ENCODE measurements at places on chromosomes 2 and 18. TPM values are rescaled to one million over a fixed set of nuclear protein-coding genes. Genes with fewer than 3 reads are reported as not detected.
A peak's percentile ranks its signal among the peaks of the same experiment; 100 is the strongest.

DNA sequence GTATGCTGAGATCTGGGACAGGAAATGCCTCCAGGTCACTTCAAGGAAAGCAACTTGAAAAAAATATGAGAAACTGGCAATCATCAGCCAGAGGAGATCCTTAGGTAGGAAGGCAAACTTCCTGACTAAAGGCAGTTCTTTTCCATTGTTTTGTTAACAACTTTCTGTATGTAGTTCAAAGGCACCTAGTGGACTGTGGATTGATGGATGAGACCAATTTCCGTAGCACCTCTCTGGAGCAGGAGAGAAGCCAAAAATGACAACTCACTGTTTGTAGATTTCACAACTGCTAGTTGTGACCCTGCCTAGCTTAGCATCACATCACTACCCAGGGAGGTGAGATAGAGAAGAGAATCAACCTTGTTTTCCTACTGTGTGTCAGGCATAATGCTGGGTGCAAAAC, 21.8 kb upstream of the NOSTRIN start:
- H3K4me1 ChIP-seq, result no peaks in the 10 kb centered on the region
- H3K4me3 ChIP-seq, result peak overlapping the region; percentile 21
- H3K36me3 ChIP-seq, result no peaks in the 10 kb centered on the region
- peak; percentile 62 for DNase-seq
- peak overlapping the region; percentile 57 for H3K27ac ChIP-seq

DNA sequence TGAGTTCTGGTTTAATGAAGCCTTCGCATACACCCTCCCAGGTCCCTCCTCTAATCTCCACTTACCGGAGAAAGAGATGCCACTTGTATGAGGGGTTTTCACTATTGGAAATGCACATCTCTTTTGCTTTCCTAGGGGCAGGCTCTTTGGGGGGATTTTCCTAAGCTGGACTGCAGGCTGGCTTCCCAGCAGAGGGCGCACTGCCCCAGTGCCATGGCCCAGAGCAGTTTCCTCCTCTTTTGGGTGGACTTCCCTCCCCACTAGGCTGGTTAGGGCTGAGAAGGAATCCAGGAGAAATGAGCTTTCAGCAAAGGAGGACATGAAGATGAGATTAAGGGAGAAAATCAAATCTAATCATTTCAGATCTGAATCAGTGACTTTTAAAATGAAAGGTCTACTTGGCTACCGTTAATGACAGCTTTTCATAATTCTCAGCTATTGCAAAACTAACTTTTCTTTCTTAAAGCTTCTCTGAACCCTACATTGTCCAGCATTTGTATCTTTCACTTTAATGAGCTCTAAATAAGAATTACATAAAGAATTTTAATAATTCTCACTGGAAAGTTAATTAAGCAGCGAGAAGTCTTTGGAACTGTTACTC, 784.1 kb upstream of the FANCL start:
- H3K4me1 ChIP-seq, result no peaks in the 10 kb centered on the region
- H3K27ac ChIP-seq, result no peak overlapping the region
- DNase-seq, result peak; percentile 44
- no peaks in the 10 kb centered on the region for H3K27me3 ChIP-seq

DNA sequence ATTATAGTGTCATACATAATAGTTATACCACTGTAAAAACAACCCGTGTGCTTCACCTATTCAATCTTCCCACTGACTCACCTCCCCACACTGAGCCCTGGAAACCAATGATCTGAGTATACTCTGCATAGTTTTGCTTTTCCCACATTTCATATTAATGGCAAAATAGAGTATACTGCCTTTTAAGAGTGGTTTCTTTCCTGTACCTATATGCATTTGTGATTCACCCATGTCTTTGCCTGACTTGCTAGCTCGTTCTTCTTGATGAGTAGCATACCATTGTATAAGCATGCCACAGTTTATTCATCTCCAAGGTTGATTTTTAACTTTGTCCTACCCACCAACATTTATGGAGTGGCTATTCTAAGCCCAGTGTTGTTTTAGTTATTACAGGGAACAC, 686.4 kb downstream of the PLCL1 start:
- no peaks in the 10 kb centered on the region for H3K36me3 ChIP-seq
- H3K27ac ChIP-seq, result no peak overlapping the region
- no peaks in the 10 kb centered on the region for H3K4me1 ChIP-seq
- H3K27me3 ChIP-seq, result no peaks in the 10 kb centered on the region
- no peak overlapping the region for H3K4me3 ChIP-seq

GRCh38 chr2:223909001-223909741, 36.0 kb downstream of the WDFY1 start:
- H3K36me3 ChIP-seq, result peaks cover 8% of the 10 kb centered on the region
- H3K27ac ChIP-seq, result no peak overlapping the region
- H3K4me3 ChIP-seq, result no peak overlapping the region

DNA sequence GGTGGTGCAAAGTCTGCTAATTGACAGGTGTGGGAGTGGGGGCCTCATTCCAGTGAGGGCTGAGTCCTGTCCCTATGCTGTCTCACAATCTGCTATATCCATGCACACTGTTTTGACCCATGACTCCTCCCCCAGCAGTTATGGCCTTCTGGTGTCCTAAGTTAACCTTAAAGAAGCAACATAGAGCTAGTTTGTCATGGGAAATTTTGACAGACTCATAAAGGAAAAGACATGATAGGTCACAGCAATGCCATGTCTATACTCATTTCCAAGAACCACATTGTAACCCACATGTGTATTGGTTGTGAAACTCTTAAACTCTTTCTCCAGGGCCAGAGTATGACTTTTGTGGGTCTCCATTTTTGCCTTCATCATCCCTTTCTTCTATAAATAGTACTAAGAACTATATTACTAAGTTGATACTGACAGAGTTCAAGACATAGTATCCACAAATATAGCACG, 78.2 kb upstream of the SLC1A4 start:
- no peak overlapping the region for H3K27ac ChIP-seq
- no peaks in the 10 kb centered on the region for H3K36me3 ChIP-seq
- H3K27me3 ChIP-seq, result no peaks in the 10 kb centered on the region
- DNase-seq, result no peak
- H3K4me1 ChIP-seq, result no peaks in the 10 kb centered on the region

- no peak overlapping the region for H3K4me3 ChIP-seq
- no peaks in the 10 kb centered on the region for H3K27me3 ChIP-seq
- DNase-seq, result no peak
Observed at GRCh38 chr18:59383851-59384250, 24.8 kb upstream of the LMAN1 start.

GRCh38 chr2:173400760-173401159, 46.1 kb downstream of the CDCA7 start:
- H3K27me3 ChIP-seq, result peaks cover 6% of the 10 kb centered on the region
- H3K27ac ChIP-seq, result no peak overlapping the region
- no peaks in the 10 kb centered on the region for H3K36me3 ChIP-seq
- no peak for DNase-seq

- no peak overlapping the region for H3K27ac ChIP-seq
- DNase-seq, result no peak
- no peaks in the 10 kb centered on the region for H3K27me3 ChIP-seq
- no peaks in the 10 kb centered on the region for H3K36me3 ChIP-seq
- no peak overlapping the region for H3K4me3 ChIP-seq
- peaks cover 6% of the 10 kb centered on the region for H3K4me1 ChIP-seq
Observed at GRCh38 chr18:26421503-26421902, 126.8 kb downstream of the KCTD1 start.

- H3K27me3 ChIP-seq, result no peaks in the 10 kb centered on the region
- no peak overlapping the region for H3K27ac ChIP-seq
- DNase-seq, result no peak
- H3K4me3 ChIP-seq, result no peak overlapping the region
- no peaks in the 10 kb centered on the region for H3K36me3 ChIP-seq
Observed at GRCh38 chr2:158914731-158915130, 53.7 kb upstream of the TANC1 start.

GRCh38 chr2:102181919-102182635, 4.7 kb upstream of the IL1RL2 start:
- peaks cover 2% of the 10 kb centered on the region for H3K36me3 ChIP-seq
- no peak for DNase-seq
- no peak overlapping the region for H3K4me3 ChIP-seq

GRCh38 chr18:47936952-47937351, 6.5 kb upstream of the SMAD2 start:
- DNase-seq, result no peak
- H3K4me3 ChIP-seq, result no peak overlapping the region
- H3K36me3 ChIP-seq, result no peaks in the 10 kb centered on the region
- H3K27me3 ChIP-seq, result no peaks in the 10 kb centered on the region

GRCh38 chr18:73060666-73061288, 193.0 kb upstream of the NETO1 start:
- no peaks in the 10 kb centered on the region for H3K4me1 ChIP-seq
- no peak overlapping the region for H3K4me3 ChIP-seq

DNA sequence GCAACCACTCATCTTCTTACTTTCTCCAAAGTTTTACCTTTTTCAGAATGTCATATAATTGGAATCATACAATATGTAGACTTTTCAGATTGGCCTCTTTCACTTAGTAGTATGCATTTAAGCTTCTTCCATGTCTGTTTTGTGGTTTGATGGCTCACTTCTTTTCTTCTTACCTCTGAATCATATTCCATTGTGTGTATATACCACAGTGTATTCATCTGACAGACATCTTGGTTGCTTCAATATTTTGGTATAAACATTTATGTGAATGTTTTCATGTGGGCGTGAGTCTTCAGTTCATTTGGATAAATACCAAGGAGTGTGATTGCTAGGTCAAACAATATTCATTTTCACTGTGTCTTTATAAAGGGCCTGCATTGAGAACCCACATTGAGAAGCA, 136.1 kb upstream of the NOSTRIN start:
- H3K27me3 ChIP-seq, result no peaks in the 10 kb centered on the region
- H3K4me1 ChIP-seq, result no peaks in the 10 kb centered on the region
- H3K27ac ChIP-seq, result no peak overlapping the region
- no peak overlapping the region for H3K4me3 ChIP-seq

DNA sequence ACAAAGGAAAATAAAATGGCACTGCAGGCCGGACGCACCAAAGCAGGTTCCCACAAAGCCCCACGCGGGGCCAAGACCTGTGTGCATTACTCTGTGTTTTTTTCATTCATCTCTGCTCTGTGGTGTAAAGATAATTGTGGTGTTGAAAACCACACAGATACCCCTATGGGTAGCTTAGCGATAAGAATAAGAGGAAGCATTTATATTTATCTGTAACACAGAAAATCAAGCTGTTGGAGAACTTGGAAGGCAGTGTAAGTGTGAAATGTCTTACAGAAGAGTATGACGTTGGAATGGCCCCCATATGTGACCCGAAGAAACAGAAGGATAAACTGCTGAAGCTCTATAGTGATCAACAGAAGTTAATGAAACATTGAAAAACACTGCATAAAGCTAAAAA, 20.3 kb upstream of the MARCO start:
- DNase-seq, result no peak

GRCh38 chr2:104563398-104563996, 290.4 kb upstream of the POU3F3 start:
- no peak overlapping the region for H3K4me3 ChIP-seq
- no peaks in the 10 kb centered on the region for H3K27me3 ChIP-seq
- no peaks in the 10 kb centered on the region for H3K4me1 ChIP-seq
- no peak for DNase-seq
- H3K36me3 ChIP-seq, result no peaks in the 10 kb centered on the region

DNA sequence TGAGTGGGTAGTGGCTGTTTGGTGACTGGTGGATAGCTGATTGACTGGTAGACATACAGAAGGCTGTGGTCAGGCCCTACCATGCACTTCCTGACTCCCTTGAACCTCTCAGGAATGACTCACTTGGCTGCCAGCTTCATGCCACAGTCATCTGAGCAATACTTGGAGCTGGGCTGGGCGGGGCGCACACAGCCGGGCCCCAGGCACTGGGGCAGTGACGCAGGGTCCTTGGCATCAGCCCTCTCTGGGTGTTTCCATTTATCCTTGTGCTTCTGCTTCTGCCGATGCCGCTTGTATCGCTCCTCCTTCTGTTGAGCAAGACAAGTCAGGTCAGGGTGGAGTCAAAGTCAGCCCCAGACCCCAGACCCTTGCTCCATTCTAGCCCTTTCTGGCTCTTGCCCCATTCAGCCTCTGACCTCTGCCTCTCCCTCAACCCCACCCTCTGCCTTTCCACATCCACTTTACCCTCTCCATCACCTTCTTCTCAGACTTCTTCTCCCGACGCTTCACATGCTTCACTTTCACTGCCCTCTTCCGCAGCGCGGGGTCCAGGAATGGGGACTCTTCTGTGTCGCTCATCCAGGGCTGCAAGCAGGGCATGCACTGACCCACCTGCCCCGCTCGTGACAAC, 3.0 kb upstream of the MBD1 start:
- H3K27ac ChIP-seq, result no peak overlapping the region
- H3K36me3 ChIP-seq, result peaks cover 10% of the 10 kb centered on the region
- DNase-seq, result no peak

GRCh38 chr2:10414591-10414990, 33.5 kb downstream of the ODC1 start:
- no peak overlapping the region for H3K27ac ChIP-seq
- no peak for DNase-seq
- H3K4me3 ChIP-seq, result no peak overlapping the region
- no peaks in the 10 kb centered on the region for H3K36me3 ChIP-seq
- peaks cover 9% of the 10 kb centered on the region for H3K4me1 ChIP-seq

Gene DYSF
- 19.8 TPM for total RNA-seq

Gene PLCL1
- 14.7 TPM for total RNA-seq

Gene MYCN
- total RNA-seq, result 1.7 TPM

GRCh38 chr18:49360582-49360981, 99.9 kb downstream of the DYM start:
- no peaks in the 10 kb centered on the region for H3K4me1 ChIP-seq
- H3K27ac ChIP-seq, result no peak overlapping the region
- DNase-seq, result no peak

Gene FEV
- not detected for total RNA-seq

Gene ARL5A
- 47.3 TPM for total RNA-seq

DNA sequence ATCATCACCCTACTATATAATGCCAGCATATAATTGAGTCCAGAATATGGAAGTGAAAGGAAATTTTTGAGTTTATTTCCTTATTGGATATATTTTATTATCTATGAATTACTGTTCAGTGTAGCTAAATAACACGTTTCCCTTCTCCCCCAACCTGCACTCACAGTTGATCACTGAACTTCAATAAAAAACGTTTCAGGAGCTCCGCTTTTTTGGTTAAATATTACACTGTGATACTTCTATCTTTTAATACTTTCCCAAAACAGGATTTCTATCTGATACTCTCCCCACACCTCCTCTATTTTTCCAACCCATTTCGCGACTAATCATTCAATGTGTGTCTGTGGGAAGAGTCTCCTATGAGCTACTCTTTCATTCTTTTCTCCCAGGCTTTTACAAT, 7.2 kb downstream of the VSNL1 start:
- no peaks in the 10 kb centered on the region for H3K36me3 ChIP-seq
- H3K4me1 ChIP-seq, result no peaks in the 10 kb centered on the region
- DNase-seq, result no peak
- H3K4me3 ChIP-seq, result no peak overlapping the region
- H3K27me3 ChIP-seq, result peaks cover 13% of the 10 kb centered on the region

- no peaks in the 10 kb centered on the region for H3K36me3 ChIP-seq
- H3K4me1 ChIP-seq, result no peaks in the 10 kb centered on the region
- peak; percentile 9 for DNase-seq
- no peak overlapping the region for H3K4me3 ChIP-seq
- H3K27me3 ChIP-seq, result no peaks in the 10 kb centered on the region
Observed at GRCh38 chr2:169513926-169514325, 4.4 kb downstream of the KLHL41 start.

Data from kidney (tissue), 22 donors.